ENCODE measurements at places on chromosomes 13 and 19.

DNA sequence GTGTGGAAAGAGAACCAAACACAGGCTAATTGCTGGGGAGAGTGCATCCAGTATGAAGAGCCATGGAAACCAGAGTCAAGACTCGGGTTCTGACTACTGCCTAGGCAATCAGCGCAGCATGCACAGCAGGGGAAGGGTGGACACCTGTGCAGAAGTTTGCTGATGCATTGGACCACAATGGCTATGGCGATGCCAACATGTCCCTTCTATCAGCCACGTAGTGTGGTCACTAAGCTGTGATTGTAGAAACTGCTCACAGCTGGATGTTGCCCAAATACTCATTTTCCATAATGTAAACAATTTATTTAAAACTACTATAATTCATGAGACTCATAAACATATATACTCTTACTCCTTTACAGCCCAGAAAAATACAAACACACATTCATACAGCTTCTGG, 1718.2 kb downstream of the EFNB2 start:
- no peak for DNase-seq

GRCh38 chr19:3404324-3405260, 38.2 kb downstream of the NFIC start:
- DNase-seq = no peak

DNA sequence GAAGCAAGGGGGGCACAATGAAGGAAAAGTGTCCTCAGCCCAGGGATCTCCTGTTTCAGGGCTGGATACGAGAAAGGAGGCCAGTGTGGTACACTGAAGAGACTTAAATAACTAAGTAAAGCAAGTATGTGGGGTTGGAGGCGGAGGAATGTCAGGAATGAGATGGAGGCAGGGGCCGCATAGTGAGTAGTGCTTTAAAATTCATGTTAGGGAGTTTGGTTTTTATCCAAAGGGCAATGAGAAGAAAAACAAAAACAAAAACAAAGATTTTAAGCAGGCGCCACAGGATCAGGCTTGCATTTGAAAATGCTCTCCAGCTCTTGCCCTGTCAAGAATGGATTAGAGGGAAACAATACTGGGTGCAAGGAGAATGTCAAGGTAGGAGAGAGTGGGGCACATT, 273.4 kb downstream of the DCLK1 start:
- peak; percentile 36 for DNase-seq

DNA sequence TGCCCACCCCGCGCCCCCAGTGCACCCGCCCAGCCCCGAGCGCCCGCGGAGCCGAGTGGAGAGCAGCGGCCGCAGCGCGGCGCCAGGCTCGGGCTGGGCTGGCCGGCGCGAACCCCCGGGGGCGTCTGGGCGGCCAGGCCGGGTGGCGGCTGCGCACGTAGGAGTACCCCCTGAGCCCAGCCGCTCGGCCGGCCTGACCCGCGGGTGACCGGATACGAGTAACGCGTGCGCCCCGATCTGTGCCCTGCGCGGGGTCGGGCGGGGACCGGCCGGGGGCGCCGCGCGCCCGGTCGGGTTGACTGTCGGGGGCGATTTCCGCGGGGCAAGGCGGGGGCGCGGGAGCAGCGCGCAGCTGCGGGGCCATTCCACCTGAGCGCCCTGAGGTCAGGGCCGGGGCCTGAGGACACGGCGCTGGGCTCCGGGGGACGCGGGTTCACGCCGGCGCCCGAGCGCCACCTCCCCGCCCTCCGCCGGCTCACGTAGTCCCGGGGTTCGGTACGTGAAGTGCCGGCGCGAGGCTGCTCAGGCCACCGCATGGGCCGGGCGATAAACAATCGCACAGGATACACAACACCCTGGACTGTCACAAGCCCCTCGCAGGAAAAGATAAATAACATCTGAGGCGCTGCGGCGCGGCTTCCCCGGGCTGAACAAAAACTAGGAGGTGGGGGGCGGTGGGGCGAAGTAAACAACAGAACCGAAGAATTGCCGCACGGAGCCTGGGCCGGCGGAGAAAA, 37.6 kb upstream of the FLT1 start:
- no peak for DNase-seq

- DNase-seq = no peak
Measured at GRCh38 chr13:35162420-35162819, 220.3 kb downstream of the NBEA start.

GRCh38 chr13:30194906-30195305, 112.4 kb downstream of the KATNAL1 start:
- no peak for DNase-seq

- DNase-seq = no peak
Measured at GRCh38 chr19:30076101-30076551, 134.1 kb downstream of the URI1 start.

DNA sequence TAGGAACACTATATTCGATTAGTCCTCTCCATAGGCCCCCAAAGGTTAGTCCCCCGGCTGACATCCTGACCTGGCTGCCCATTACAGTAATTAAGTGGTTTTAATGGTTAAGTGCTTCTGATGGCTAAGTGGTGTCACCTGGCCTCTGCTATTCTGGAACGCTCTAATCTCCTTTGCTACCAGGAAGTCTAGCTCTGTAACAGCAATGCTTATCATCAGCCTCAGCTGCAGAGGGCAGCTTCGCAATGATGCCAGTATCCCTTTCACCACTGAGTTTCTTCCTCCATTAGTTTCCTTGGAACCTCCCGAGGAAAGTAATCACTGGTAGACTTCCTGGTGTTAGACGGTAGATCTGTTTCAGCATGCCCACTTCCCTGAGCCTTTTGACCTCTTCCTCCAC, 8.6 kb upstream of the RNF6 start:
- DNase-seq = no peak

DNA sequence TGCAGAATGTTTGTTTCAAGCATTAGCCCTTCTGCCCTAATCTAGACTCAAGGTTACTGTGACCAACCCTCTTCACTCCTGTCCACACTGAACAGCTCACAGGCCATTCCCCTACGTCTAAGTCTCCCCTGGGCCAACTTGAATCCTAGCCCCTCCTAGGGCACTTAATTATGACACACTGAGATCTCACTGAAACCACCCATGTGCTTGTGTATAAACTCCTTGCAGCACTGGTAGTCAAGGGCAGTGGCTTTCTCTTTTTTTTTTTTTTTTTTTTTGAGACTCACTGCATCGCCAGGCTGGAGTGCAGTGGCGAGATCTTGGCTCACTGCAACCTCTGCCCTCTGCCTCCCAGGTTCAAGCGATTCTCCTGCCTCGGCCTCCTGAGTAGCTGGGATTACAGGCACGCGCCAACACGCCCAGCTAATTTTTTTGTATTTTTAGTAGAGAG, 1.9 kb upstream of the AKT2 start:
- no peak for DNase-seq

- DNase-seq = no peak
Measured at GRCh38 chr13:73520566-73521289, 461.9 kb downstream of the KLF5 start.

- DNase-seq = peak; percentile 34
Measured at GRCh38 chr19:6047741-6048251, 62.5 kb downstream of the RFX2 start.

DNA sequence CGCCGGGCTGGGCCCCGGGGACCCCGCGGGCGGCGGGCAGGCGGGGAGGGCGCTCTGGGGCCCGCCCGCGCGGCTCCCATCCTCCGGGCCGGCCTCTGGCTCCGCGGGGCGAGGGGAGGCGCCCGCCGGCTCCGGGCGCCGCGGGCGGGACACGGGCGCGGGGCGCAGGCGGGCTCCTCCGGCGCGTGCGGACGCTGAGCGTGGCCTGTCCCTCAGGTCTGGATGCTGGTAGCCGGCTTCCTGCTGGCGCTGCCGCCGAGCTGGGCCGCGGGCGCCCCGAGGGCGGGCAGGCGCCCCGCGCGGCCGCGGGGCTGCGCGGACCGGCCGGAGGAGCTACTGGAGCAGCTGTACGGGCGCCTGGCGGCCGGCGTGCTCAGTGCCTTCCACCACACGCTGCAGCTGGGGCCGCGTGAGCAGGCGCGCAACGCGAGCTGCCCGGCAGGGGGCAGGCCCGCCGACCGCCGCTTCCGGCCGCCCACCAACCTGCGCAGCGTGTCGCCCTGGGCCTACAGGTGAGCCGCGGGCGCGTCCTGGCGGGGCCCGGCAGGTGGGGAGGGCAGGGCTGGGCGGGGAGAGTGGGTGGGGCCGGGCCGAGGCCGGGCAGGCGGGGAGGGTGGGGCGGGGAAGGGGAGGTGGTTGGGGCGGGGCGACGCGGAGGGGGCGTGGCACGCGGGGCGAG, 420 bp downstream of the IL17D start:
- DNase-seq = peak; percentile 63

- no peak for DNase-seq
Measured at GRCh38 chr19:49344505-49345423, 9.6 kb downstream of the CD37 start.

DNA sequence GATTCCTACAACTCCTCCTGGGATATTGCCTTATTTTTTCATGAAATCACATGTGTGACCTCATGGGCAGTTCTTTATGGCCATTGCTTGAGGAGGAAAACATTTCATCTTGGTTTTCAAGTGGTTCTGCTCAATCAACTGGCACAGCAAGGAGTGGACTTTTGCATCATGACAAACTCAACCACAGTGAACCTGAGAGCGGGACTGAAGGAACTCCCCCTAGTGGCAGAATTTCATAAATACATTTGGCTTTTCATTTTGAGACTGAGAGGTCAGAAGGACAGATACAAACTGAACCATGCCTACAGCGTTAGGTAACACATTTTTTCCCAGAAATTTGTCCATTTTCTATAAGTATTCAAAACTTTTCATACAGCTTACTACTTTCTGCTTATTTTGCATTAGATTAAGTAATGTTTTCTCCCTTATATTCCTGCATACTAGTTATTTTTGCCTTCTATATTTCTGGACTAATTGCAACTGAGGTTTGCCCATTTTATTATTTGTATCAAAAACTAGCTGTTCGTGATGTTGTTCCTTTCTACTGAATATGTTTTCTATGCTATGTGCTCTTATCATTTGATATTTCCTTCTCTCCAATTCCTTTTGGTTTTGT, 13.4 kb upstream of the SIGLEC12 start:
- peak; percentile 43 for DNase-seq

DNA sequence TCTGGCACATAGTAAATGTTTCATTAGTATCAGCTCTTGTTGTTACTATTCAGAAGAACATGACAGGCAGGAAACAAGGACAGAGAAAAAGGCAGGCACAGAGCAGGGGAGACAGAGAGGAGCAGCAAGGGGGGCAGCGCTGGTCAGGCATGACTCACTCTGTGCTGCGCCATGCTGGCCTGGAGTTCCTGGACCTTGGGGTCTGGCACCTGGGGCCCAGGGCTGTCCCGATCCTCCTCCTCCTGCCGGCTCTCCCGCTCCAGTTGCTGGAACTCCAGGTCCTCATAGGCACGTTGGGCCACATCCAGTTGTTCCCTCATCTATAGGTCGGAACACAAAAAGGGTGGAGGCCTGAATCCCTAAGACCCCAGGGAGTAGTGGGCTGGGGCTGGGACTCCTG, 7.6 kb downstream of the PHLDB3 start:
- no peak for DNase-seq

- no peak for DNase-seq
Measured at GRCh38 chr13:110877737-110878258, 37.1 kb downstream of the ANKRD10 start.

GRCh38 chr13:20370815-20371421, 138.8 kb upstream of the GJB6 start:
- DNase-seq = no peak

GRCh38 chr19:48069435-48069834, 25.6 kb upstream of the CABP5 start:
- DNase-seq = no peak

DNA sequence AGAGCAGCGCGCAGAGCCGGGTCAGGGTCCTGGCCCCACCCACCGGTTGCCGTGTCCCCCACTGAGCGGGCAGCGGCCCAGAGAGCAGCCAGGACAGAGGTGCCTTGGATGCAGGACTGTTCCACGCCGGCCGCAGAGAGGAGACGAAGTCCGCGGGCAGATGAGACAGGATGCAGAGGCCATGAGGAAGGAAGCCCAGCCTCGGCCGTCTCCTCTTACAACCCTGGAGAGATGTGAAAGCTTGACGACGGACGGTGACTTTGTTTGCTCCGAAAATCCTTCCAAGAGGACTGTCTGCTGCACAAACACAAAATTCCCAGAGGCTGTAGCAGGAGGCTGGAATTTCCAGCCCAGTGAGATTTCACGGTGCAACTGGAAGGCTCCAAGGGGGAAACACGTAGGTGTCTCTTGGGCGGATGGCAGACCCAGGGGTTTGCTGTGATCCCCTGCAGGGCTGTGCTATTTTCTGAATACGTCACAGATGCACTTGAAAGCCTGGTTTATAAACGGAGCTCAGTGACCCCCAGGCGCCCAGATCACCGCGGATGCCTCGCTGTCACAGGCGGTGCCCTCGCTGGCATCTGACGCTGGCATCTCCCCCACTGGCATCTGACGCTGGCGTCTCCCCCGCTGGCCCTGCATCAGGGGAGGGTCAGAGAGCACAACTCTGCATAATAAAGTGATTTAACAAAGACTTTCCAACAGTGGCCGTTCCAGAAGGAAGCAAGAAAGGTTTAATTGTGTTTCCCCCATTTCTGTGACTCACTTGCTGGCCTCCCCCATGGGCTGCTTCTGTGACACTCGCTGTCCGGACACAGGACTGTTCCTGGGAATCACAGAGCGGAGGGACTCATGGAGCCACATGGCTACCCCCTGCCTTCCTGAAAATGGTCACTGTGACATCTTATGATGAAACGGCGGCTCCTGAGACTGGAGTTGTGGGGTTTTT, 62.0 kb upstream of the C13orf46 start:
- DNase-seq = no peak

GRCh38 chr13:50123862-50124535, 108.8 kb downstream of the KCNRG start:
- peak; percentile 93 for DNase-seq

- DNase-seq = peak; percentile 78
Measured at GRCh38 chr19:5340637-5341447, at the start of gene PTPRS. TSS of gene PTPRS (minus strand) at chr19:5340812. CDS start at chr19:5286140, 54,672 bp downstream.

DNA sequence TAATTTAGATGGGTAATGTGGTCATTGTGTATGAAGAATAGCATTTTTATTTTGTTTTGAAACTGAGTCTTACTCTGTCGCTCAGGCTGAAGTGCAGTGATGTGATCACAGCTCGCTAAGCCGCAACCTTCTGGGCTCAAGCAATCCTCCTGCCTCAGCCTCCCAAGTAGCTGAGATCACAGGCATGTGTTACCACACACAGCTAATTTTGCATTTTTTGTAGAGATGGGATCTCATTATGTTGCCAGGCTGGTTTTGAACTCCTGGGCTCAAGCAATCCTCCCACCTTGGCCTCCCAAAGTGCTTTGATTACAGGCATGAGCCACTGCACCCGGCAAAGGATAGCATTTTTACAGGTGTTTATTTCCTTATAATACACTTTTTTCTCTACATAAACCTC, 36.6 kb downstream of the SERTM1 start:
- DNase-seq = no peak

DNA sequence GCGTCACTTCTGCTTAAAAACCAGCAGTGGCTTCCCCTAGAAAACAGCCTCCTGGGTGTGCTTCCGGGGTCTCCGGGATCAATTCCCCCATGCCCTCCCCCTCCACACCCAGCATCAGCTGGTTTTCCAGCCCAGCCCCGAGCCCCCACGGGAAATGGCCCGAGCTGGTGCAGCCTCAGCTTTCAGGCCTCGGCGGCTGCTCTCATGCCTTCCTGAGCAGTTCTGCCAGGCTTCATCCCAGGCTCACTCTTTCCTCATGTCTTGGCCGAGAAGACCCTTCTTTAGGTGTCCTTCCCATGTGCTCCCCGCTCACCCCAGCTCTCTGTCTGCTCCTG, 103.1 kb upstream of the RNF113B start:
- DNase-seq = no peak
